ENCODE measurements at places on chromosomes 3 and 15.

GRCh38 chr3:49422379-49423248 lies at the start of gene AMT:
Gene AMT, minus strand, starts transcription at chr3:49422473. Its CDS starts 23 bp downstream, at chr3:49422450.
- DNase-seq: no peak

GRCh38 chr15:80565988-80566387 lies 129.1 kb upstream of the ABHD17C start:
- DNase-seq: no peak

DNA sequence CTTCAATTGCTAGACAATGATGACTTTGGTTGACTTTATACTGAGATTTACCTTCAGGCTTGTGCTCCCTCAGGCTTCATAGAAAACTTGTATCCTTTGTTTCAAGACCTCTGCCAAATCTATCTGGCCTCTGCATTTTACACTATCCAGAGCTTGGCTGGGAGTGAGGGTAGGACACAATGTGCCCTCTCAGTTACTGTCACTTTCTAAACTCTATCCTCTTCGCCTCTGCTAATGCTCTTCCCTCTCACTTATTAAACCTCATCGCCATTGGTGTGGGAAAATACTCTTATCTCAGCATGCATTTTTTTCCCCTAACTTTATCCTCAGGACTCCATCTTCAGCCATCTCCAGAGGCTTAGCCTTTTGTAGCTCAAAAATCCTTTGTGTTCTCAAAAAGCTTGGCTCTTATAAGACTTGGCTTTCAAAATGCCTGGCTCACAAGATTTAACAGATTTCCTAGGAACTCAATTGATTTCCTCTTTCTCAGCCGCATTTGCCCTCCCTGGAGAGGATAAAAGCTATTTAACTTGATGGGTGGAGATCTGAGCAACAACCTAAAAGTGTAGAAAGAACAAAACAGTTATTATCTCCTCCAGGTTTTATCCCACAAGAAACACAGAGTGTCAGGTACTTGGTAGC lies 28.3 kb downstream of the SUCNR1 start:
- no peak for DNase-seq

GRCh38 chr3:107430214-107430995 lies 53.2 kb downstream of the CCDC54 start:
- no peak for DNase-seq

- no peak for DNase-seq
Observed at GRCh38 chr15:93246266-93247242, 157.5 kb upstream of the RGMA start.

DNA sequence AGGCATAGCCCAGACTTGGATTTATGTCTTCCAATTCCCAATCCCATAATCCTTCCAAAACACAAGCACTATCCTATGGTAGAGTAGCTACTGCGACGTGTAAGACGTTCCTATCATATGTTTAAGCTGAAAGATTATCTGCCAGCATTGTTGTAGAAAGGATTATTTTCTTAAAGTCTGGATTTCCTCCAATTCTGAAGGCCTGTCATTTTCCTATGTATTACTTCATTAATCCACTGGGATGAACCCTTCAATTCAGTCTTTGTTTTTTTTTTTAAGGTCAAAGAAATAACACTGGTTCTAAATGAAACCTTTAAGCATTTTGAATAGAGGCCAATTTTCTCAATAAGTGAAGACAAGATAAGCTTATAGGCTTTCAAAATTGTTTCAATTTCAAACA lies 289.0 kb downstream of the SLC9A9 start:
- DNase-seq: no peak

- no peak for DNase-seq
Observed at GRCh38 chr3:151539599-151539998, 78.7 kb upstream of the IGSF10 start.

GRCh38 chr15:101444807-101445508 lies 44.5 kb downstream of the PCSK6 start:
- DNase-seq: no peak

GRCh38 chr3:33211444-33211843 lies 7.2 kb downstream of the SUSD5 start:
- DNase-seq: peak; percentile 31

DNA sequence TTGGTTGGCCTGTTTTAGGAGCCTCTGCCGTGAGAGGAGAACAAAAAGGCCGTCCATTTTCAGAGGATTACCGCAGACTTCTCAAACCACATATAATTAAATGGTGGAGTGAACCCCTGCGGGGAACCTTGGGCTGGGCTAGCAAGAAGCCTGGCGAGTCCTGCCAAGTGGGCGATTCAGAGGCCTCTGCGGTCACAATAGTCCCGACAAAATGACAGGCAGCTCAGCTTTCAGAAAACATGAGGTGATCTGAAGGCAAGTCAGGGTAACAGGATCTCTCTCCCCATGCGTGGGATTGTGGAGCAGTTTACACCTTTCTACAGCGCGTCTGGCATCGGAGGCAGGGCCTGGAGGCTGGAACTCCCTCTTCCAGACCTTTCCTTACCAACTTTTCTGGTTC lies 134.8 kb downstream of the ASB7 start:
- DNase-seq: no peak

GRCh38 chr3:67357610-67358458 lies 296.6 kb downstream of the SUCLG2 start:
- DNase-seq: no peak

DNA sequence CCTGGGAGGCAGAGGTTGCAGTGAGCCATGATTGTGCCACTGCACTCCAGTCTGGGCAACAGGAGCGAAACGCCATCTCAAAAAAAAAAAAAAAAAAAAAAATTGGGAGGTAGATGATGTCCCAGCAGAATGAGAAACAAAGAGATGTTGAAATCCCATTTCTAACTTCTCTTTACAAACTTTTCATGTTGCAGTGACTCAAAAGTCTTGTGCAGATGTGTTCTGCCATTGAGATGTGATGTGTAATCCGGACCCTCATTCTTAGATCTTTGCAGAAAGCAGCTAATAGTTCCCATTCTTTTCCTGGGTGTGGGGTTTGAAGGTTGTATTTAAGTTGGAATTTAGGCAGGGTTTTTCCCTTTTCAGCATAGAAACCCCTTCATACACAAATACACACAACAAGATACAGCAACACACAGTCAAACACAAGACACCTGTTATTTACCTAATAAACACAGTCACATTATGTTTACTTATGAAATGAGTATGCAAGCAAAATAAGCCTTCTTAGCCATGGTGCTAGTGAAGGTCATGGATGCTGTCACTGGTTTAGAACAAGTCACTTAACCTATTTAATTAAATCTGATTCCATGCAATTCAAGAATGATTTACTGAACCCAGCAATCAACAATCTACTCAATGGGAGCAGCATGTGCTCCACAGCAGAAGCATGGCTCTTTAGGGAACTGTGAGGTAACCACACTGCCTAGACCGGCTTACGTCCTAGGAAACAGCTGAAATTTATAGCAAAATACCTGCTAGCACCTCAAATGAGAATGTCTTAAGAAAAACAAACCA lies 14.9 kb downstream of the SIAH2 start:
- no peak for DNase-seq

DNA sequence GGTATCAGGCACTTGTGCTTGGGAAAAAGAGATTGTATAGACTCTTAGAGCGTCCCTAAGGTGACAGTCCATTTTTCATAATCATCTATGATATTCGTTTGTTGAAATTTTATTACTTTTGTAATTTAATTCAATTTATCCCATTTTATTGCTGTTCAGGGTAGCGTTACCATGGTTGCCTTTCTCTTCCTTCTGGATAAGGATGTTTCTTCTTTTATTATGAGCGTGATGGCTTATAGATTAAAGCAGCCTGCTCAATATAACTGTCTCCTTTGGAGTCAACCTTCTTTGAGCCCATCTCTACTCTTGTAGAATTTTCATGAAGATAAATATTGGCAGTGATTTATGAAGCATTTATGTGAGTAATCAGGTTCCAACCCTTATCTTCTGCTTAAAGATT lies 182.0 kb downstream of the LRTM1 start:
- no peak for DNase-seq

- no peak for DNase-seq
Observed at GRCh38 chr3:43273416-43273815, 12.9 kb upstream of the SNRK start.

GRCh38 chr3:177146646-177147045 lies 50.6 kb downstream of the TBL1XR1 start:
- DNase-seq: peak; percentile 3

DNA sequence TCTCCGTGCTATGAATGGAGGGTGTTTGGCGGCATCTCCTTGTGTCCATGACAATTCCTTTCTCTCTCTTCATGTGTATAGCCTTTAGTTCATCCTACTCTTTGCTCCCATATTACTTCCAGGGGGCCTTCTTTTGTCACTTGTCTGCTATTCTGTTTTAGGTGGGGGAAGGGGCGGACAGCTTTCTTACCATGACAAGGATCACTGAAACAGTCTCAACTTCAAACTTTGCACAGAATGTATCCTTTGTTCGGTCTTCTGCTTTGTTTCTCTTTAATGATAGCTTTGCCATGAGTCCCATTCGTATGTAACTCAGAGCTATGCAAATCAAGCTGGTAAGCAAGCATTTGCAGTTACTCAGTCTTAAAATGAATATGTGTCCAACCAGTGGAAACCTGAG lies 294.2 kb downstream of the TIGIT start:
- no peak for DNase-seq

DNA sequence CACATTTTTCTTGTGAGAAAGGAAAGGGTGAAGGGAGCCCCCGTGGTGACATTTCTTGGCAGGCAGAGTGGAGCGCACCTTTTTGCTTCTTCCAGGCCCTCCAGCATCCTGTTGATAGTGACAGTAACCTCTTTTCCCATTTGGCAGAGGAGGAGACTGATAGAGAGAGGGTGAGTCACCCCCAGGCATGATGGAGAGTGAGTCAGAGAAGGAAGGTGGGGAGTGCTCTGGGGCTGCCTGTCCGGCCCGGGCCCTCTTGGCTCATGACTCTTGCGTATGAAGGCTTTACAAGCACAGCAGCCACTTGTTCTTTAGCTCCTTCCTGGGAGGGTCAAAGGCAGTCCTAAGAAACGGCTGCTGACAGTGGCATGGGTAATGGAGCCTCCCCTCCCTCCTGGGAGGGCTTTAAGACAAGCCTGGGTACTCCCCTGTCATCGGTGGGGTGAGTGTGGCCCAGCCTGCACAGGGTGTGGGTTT lies 16.0 kb downstream of the ANKRD63 start:
- peak; percentile 57 for DNase-seq

DNA sequence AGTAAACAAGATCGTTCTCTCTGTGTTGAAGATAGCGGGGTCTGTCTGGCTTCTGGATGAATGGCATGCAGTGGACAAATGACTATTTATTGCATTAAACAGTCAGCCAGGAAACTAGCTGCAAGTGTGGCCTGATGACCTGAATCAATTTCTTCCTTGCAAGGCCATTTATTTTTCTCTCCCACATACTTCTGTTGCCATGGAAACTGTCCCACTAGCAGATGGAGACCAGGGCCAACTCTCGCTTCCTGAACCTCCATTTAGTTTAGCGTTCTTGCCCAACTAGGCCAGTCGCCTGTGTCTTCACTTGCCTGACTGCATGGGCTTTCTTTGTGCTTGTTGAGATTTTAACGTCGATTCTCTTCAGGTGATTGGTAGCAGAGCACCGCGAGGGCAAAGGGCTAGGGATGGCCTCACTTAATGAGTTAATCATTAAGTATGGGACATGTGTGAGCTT lies 27.6 kb downstream of the LMCD1 start:
- peak; percentile 36 for DNase-seq

- DNase-seq: no peak
Observed at GRCh38 chr3:158775426-158776410, 26.1 kb upstream of the MFSD1 start.

GRCh38 chr15:31974154-31974794 lies 56.0 kb upstream of the CHRNA7 start:
- no peak for DNase-seq
